ENCODE measurements at places on chromosomes 5 and 9.

- no peak for DNase-seq
Observed at GRCh38 chr9:124164811-124165210, 92.9 kb upstream of the NEK6 start.

GRCh38 chr5:31247381-31247780 lies 53.9 kb downstream of the CDH6 start:
- no peak for DNase-seq

GRCh38 chr9:74946686-74947085 lies 6.0 kb downstream of the C9orf40 start:
- DNase-seq = no peak

DNA sequence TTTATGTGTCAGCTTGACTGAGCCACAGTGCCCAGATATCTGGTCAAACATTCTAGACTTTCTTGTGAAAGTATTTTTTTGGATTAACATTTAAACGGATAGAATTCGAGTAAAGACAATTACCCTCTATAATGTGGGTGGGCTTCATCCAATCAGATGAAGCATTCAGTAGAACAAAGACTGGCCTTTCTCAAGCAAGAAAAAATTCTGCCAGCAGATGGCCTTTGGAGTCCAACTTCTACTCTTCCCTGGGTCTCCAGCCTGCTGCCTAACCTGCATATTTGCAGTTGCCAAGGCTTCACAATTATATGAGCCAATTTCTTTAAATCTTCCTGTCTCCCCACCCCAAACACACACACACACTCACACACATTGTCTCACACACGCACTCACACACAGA lies 86.4 kb downstream of the MED10 start:
- no peak for DNase-seq

- no peak for DNase-seq
Observed at GRCh38 chr9:23044549-23044948, 597.9 kb downstream of the DMRTA1 start.

DNA sequence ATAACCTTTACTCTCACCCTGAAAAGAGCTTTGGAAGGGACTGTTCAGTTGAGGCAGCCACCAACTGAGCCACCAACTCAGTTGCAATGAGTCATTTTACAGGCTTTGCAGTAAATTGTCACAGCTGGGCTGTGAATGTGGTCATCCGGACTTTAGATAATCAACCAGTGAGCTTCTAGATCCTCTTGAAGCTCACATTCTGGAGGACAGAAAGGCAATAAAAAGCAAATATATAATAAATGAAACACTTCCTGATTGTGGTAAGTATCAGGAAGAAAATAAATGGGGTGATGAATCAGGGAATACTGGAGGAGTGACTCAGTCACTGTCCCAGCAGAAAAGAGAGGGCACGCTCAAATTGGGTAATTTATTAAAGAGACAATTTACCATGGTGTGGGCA lies 13.2 kb upstream of the C5orf58 start:
- peak; percentile 84 for DNase-seq

DNA sequence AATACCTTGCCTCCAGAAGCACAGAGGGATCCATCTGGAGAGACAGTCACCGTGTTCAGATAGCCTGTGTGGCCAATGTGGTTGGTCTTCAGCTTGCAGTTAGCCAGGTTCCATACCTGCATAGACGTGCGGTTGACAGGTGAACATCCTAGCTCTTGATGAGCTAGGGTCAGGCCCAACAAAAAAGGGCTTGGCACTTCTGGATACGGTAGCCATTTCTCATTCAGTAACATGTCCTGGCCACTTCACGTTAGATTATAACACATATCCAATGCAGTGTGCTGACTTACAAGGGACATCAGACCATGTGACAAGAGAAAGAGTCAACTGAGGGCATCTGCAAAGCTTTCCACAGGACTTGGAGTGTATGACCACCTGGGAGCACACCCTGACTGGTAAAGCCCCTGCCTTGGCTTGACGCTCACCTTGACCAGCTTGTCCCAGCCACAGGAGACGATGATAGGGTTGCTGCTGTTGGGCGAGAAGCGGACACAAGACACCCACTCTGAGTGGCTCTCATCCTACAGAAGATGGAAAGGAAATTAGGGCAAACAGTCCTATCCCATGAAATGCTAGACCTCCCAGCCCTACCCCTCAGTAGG lies 4.5 kb downstream of the RACK1 start:
- no peak for DNase-seq

GRCh38 chr9:109319626-109320241 lies 1.1 kb downstream of the EPB41L4B start:
- no peak for DNase-seq

- peak; percentile 65 for DNase-seq
Observed at GRCh38 chr9:27151693-27152404, 42.8 kb downstream of the TEK start.

GRCh38 chr9:133458643-133459312 lies 1.0 kb upstream of the CACFD1 start:
- no peak for DNase-seq

DNA sequence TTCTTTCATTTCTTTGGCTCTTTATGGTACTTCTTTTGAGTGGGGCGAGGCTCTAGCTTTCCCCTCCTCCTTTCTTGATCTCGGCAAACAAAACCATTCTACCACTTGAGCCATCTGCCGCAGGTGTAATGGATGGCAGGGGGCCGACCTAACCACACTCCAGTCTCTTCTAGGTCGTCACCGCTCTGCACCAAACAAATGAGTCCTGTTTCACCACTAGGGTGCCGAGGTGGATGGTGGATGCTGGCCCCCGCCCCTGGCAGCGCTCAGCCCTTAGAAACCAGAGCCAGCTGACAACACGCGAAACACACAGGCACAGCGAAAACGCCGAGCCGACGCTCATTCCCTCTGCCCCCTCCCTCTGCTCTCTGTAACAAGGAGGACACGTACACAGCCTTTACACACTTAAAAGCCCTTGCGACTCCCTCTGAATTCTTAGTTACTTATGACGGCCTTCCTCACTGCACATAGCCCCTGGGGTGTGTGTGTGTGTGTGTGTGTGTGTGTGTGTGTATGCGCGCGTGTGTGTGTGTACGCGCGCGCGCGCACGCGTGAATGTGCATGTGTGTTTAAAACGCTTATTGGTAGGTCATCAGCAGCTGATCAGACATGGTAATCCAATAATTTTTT lies 199.4 kb downstream of the MEF2C start:
- no peak for DNase-seq

DNA sequence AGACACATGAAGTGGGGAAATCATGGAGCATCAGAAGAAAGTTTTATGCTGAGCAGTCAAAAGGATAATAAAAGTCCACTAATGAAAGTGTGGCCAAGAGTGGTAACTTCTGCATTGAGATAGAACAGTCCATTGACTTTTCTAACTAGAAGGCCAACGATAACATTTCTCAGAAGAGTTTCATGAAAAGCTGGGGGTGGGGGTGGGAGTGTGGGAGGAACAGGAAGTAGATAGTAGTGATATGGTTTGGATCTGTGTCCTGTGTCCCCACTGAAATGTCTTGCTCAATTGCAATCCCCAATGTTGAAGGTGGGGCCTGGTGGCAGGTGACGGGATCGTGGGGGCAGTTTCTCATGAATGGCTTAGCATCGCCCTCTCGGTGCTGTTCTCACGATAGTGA lies 36.2 kb upstream of the SNAPC3 start:
- DNase-seq = no peak

DNA sequence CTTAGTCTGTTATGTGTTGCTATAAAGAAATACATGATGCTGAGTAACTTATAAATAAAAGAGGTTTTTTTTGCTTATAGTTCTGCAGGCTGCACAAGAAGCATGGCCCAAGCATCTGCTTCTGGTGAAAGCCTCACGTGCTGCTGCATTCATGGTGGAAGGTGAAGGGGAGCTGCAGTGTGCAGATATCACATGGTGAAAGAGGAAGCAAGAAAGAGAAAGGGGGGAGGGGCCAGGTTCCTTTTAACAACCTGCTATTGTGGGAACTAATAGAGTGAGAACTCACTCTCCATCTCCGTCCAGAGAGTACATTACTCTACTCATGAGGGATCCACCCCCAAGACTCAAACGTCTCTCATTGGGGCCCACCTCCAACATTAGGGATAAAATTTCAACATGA lies 12.5 kb upstream of the PARP8 start:
- DNase-seq = no peak

DNA sequence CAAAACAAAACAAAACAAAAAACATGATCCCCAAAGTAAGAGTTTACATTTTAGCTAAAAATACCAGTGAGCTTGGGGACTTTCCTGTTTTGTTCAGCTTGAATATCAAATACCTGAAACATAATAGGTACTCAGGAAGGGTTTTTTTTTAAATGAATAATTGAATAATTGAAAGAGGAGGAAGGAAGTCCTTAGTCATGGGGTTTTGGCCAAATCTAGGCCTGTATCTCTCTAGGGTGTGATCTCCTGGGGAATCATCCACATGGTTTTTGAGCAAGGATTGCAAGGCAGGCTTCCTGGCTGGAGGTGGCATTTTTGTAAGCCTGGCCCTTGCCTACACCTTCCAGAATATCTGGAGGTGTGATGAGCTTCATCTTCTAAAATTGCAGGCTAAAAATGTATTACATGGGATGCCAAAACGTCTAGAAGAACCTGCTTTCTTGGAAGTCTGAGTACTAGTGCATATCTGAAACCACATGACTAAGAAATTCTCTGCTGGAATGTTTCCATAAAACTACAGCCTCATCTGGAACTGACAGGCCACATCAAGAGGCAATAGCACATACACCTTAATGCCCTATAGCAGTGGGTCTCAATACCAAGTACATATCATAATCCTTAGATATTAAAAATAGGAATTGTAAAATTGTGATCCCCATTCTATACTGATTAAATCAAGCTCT lies 10.4 kb downstream of the C9 start:
- no peak for DNase-seq

DNA sequence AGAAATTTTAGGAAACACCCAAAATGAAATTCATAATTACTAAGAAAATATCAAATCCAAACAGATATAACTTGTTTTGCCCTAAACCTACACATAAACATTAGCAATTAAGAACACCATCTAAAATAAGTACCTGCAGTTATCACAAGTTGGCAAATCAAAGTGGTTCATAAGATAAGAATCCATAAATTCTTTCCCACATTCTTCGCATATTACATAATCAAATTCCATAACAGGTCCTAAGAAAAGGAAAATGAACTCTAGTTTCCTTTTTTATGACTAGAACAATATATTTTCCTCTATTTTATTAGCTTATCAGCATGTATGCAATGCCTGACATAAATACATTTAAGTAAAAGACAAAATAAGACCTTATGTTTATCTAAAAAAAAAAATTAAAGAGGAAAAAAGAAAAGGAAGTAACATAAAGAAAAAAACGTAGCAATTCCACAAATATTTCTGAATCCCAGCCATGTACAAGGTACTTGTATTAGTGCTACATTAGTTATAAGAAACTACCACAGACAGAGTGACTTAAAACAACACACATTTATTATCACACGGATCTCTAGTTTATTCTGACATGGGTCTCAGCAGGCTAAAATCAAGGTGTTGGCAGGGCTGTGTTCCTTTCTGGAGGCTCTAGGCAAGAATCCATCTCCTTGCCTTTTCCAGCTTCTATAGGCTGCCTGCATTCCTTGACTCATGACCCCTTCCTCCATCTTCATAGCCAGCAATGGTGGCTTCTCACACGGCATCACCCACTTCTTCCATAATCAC lies 7.5 kb downstream of the XPA start:
- DNase-seq = peak; percentile 24

GRCh38 chr9:117825609-117826347 lies 121.6 kb downstream of the TLR4 start:
- no peak for DNase-seq

DNA sequence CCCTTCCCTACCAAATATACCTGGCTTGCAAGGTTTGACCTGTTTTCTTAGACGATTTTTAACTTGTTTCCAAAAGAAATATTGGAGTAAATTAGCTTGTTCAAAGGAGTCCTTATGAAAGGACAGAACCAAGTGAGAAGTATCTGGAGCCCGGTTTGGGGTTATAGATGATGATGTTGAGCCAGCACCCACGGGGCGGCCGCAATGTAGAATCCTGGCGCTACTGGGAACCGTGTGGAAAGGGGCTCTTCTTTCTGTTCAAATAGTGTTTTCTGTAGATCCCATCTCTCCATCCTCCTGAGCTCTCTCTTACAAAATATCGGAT lies 517 bp upstream of the EXOSC2 start:
- DNase-seq = no peak

GRCh38 chr9:37152365-37152764 lies 32.0 kb downstream of the ZCCHC7 start:
- no peak for DNase-seq

GRCh38 chr5:133244242-133244641 lies 192.4 kb downstream of the HSPA4 start:
- DNase-seq = no peak

- no peak for DNase-seq
Observed at GRCh38 chr5:107271682-107272350, 398.9 kb downstream of the EFNA5 start.

- DNase-seq = no peak
Observed at GRCh38 chr5:59152701-59153245, 569.9 kb downstream of the RAB3C start.

DNA sequence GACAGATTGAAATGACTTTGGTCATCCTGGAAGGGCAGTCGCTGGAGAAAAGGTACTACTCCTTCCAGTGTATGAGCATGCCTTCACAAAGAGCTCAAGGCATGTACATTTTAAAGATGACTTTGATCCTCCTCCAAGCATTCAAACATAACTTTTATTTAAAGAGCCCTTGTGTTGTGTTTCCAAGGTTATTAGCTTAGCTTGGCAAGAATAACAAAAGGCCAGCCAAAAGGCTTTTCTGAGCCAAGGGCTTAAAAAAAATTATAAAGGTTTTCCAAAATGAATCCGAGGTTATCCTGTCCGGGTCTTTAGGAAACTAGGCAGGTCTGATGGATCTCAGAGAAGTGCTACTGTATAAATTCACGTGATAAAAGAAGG lies 71.0 kb upstream of the PLPP6 start:
- no peak for DNase-seq

GRCh38 chr9:95645992-95646391 lies 129.2 kb upstream of the PTCH1 start:
- peak; percentile 52 for DNase-seq

GRCh38 chr5:9241479-9242305 lies 304.2 kb downstream of the SEMA5A start:
- no peak for DNase-seq

DNA sequence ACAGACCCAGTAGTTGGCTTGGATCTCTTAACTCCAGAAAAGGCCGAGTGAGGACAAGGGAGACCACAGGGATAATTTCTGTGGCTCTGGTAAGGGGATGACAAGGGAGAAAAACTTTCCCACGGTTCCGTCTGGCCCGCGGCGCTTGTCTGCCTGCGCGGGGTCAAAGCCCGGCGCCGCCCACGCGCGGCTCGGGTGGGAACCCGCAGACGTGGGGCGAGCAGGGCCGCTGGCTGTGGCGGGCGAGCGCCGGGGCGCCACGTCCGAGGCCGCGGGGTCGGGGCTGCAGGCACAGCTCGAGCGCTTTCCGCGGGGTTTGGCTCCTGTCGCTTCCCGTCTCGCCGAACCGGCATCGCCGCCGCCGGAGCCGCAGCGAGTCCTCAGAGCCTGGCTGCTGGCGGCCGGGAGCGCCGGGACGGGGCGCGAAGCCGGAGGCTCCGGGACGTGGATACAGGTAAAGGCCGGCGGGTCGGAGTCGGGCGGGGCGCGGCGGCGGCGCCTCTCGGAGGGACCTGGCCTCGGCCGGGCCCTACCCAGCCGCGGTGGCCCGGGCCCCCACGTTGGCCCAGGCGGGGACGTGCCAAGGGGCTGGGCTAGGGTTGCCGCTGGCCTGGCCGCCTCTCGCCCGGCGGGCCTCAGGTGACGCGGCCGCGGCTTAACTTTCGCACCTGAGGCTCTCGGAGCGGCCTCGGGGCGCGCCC lies at the start of gene RNF180:
Gene RNF180, plus strand, starts transcription at position 344 of the 701 bp plus-strand sequence. CDS start 34,965 bp downstream, outside the sequence.
- no peak for DNase-seq
